IPS DF 6.9 (cell line): ENCODE measurements at places on chromosomes 13 and 19.

GRCh38 chr13:106630162-106630561, 62.2 kb upstream of the ARGLU1 start:
- H3K27me3 ChIP-seq, result no peaks in the 10 kb centered on the region
- H3K36me3 ChIP-seq, result no peaks in the 10 kb centered on the region
- H3K27ac ChIP-seq, result no peak overlapping the region
- DNase-seq, result no peak

- H3K27me3 ChIP-seq, result no peaks in the 10 kb centered on the region
- H3K36me3 ChIP-seq, result peaks cover 10% of the 10 kb centered on the region; the same call in 1 of the 2 replicates
- no peaks in the 10 kb centered on the region for H3K4me1 ChIP-seq
Measured at GRCh38 chr19:12580180-12580694, 29.0 kb upstream of the ZNF564 start.

- no peak overlapping the region for H3K27ac ChIP-seq
- no peak overlapping the region for H3K4me3 ChIP-seq
- no peak for DNase-seq
Measured at GRCh38 chr19:28905996-28906395, 307.0 kb downstream of the UQCRFS1 start.

- peak overlapping the region; percentile 43; the same call in 1 of the 2 replicates for H3K4me3 ChIP-seq
- H3K27me3 ChIP-seq, result no peaks in the 10 kb centered on the region
- no peaks in the 10 kb centered on the region for H3K4me1 ChIP-seq
- DNase-seq, result no peak
- H3K36me3 ChIP-seq, result no peaks in the 10 kb centered on the region
- H3K27ac ChIP-seq, result no peak overlapping the region
Measured at GRCh38 chr19:4636151-4636717, 3.1 kb upstream of the TNFAIP8L1 start.
